ENCODE measurements at places on chromosomes 1 and 21.

GRCh38 chr1:17359031-17359430 is 13.0 kb upstream of the PADI6 start:
- DNase-seq: no peak

- no peak for DNase-seq
These were observed 83.1 kb upstream of the SGIP1 start for GRCh38 chr1:66450847-66451246.

DNA sequence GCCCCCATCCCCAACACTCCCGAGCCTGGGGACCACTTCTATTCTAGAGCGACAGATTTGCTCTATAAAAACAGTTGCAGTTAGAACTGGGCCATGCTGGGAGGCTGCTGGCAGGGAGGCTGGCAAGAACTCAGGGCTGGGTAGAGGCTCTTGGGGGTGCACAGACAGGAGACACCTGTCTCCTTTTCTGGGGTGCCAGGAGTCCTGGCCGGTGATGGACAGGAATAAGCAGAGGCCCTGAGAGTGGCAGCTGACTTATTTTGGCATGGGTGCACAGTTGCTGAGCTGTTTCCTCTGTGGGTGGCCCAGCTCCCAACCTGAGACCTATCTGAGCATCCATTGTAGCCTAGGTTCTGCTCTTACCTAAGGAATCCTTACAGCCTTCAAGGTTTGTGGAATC is 39.2 kb upstream of the TMPRSS2 start:
- DNase-seq: no peak

- DNase-seq: no peak
These were observed 701 bp upstream of the MUTYH start for GRCh38 chr1:45340816-45341466.

DNA sequence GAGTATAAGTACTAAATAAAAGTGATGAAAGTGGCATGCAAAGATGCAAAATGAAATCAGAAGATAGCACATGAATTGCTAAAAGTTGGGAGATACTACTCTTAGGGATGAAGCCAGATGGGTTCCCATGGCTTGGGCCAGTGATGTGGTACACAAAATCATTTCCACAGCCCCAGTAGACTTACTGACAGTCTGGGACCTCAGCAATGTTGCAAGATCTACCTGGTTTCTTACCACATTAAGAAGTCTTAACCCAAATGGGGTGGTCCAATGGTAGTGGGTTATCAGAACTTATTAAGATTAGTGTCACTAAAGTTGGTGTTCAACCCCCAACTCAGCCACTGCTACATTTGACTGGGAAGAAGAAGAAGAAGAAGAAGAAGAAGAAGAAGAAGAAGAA is 227.7 kb upstream of the IRF2BP2 start:
- DNase-seq: no peak

GRCh38 chr1:15762546-15762945 is 4.0 kb downstream of the FBLIM1 start:
- no peak for DNase-seq
